ENCODE measurements at places on chromosomes 16 and 17.

DNA sequence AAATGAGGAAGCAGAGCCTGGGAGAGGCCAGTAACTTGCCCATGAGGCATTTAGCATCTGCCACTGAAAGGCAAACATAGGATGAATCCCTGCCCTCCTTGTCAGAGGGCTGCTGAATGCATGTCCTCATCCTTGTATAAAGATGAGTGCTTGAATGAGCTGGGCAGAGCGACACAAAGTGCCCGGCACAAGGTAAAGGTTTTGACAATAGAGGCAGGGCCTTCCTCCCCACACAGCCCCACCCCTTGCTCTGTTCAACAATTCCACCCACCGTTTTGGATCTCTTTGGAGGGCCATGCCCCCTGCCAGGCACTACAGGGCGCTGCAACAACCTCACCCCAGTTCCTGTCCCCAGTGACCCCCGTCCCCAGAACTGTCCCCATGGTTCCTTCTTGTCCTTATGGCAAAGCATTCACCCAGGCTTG is 1.4 kb upstream of the KRT19 start:
- no peak for DNase-seq

- DNase-seq = no peak
Measured at GRCh38 chr16:82533189-82533588, 93.6 kb upstream of the CDH13 start.

DNA sequence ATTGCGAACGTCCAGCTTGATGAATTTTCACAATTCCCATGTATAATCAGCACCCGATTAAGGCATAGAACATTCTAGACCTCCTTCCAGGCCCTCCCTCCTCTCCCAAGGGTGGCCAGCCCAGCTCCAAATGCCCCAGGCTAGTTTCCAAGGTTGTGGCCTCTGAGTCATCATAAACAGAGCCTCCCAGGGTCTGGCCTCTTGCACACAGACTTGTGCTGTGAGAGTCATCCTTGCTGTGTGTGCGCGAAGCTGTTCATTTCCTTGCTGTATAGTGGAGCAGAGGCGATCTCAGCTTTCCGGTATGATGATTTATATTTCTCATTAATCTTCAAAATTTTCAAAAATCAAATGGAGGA is 20.5 kb upstream of the JPH3 start:
- DNase-seq = peak; percentile 95

DNA sequence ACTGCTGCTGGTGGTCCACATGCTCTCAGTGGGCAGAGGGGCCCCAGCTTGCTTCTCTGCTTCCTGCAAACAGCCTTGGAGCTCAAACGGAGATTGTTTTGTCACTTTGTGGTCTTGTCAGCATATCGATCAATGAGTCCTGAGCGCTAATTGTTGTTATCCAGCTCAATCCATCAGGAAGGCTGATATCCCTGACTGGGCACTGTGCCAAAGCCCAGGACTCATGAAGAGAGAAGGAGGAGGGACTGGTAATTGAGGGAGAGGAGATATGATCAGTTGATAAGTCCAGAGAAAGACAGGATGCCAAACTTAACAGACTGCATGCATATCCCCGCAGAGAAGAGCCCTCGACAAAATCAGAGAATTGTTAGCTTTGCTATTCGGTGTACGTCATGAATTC is 58.6 kb upstream of the DNAH9 start:
- no peak for DNase-seq

GRCh38 chr16:66512272-66513110 is 37.4 kb downstream of the TK2 start:
- DNase-seq = no peak

DNA sequence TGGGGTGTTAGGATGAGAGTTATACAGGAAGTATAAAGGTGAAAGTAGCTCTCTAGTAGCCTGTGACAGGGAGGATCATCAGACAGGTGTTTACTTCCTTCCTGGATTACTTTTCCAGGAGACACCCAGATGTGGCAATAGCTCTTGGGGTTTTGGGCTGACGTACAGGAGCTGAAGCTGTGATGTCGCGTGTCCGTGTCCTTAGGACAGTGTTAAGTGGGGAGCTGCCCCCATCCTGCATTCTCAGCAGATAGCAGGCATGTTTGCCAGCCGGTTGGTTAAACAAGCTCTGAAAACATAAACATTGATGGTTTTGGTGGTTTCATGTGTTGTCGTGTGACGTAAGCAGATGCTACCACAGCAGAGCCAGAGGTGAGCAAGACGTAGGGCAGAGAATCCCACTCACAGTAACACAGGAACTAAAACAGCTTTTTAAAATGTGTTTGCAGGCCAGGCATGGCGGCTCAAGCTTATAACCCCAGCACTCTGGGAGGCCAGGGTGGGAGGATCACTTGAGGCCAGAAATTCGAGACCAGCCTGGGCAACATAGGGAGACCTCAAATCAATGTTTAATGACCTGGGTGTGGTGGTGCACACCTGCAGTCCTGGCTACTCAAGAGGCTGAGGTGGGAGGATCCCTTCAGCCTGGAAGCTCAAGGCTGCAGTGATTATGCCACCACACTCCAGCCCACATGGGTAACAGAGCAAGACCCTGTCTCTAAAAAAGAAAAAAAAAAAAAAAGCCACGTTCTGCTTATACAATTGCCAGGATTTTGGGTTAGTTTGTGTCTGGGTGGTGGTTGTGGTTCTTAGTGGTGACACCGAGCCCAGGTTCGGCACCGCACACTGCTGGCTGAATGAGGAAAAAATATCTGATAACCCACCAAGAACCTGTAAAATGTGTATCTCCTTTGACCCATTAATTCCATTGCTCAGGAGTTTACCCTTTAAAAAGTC is 18.2 kb upstream of the IL17C start:
- peak; percentile 89 for DNase-seq

DNA sequence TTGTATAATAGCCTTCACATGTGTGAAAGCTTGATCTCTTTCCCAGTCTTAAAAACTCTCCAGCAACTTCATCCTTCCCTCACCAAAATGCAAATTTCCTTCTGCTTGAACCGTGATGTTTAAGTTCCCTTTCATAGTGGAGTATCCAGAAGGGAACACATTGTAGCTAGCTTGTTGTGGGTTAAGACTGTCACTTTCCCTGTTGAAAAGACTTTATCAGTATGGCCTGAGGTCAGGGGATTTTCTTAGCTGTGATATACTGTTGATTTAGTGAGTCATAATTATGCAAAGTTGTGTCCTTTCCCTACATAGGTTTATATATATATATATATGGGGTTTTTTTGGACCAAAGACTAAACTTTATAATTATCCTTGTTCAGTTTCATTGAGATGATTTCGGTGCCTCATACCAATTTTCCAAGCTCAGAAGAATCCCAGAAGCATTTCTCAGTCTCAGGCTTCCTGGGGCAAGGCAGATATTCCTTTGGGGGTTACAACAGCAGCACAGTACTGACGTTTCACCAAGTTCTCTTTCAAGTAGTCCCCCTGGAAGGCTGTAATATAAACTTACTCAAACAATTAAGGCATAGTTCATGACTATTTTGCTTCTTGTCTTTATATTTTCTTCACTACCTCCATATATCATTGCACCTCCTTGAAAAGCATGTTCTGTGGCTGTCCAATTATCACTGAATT is 35.7 kb downstream of the ESRP2 start:
- no peak for DNase-seq

- DNase-seq = no peak
Measured at GRCh38 chr17:44230140-44230539, 10.7 kb upstream of the UBTF start.

GRCh38 chr17:58665946-58666857 is 25.6 kb downstream of the TEX14 start:
- DNase-seq = no peak

GRCh38 chr16:80480664-80481063 is 60.1 kb upstream of the DYNLRB2 start:
- no peak for DNase-seq

DNA sequence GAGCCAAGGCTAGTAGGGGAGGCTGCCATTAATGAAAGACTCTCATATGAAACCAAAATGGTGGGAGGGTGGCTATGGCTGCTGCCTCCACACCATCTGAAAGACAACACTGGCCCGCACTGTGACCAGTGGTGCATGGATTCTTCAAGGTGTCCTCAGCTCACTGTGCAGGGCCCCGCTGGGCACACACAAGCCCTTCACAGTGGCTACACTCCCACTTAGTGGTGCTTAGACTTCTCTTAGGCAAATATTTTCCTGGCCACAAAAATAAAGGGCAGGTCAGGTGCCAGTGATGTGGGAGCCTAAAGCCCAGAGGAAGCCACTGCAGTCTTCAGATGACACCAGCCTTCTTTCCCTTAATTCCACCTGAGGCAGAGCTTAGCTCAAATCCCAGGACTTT is 38.1 kb upstream of the IRX3 start:
- no peak for DNase-seq

DNA sequence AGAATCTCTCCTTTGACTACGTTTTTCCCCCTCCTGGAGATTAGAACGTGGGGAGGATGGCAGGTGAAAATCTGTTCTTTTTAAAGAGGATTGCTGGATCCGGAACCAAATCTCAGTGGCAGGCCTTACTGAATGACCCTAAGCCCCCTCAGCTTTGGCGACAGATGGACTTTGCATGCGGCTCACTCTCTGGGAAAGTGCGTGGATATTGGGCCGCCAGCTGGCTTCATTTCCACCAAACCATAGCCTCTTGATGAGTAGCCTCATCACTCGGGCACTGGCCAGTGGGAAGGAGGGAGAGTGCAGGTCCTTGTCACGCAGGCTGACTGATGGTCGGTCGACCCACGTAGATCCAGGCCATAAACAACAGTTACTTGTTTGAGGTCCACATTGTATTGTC is 31.3 kb upstream of the CCDC182 start:
- DNase-seq = no peak

GRCh38 chr16:86512301-86512859 is 2.1 kb downstream of the FOXF1 start:
- no peak for DNase-seq

- no peak for DNase-seq
Measured at GRCh38 chr16:48632137-48632774, 22.3 kb upstream of the N4BP1 start.

GRCh38 chr16:69767459-69768229 is 5.5 kb downstream of the WWP2 start:
- DNase-seq = no peak

- DNase-seq = no peak
Measured at GRCh38 chr16:79639576-79640311, 39.2 kb upstream of the MAF start.

DNA sequence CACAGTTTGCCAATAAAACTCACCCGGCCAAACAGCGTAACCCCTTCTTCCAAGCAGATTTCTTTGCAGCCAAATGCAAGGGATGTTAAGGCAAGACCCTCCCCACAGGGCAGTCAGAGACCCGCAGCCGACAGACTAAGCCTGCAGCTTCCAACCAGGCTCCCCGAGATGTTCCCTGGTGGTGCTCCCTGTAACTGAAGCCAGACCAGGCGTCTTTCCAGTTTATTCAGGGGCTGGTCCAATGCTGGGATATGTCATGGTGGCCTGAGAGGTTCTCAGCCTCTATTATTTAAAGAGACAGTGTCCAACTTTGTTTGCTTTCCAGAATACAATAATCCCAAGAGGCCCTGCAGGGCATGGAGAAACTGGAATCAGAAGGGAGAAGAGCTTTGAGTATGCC is at the start of gene PMP22:
Gene PMP22, minus strand, starts transcription at position 196 of the 400 bp plus-strand sequence. CDS start 4,599 bp downstream, outside the sequence.
- no peak for DNase-seq

DNA sequence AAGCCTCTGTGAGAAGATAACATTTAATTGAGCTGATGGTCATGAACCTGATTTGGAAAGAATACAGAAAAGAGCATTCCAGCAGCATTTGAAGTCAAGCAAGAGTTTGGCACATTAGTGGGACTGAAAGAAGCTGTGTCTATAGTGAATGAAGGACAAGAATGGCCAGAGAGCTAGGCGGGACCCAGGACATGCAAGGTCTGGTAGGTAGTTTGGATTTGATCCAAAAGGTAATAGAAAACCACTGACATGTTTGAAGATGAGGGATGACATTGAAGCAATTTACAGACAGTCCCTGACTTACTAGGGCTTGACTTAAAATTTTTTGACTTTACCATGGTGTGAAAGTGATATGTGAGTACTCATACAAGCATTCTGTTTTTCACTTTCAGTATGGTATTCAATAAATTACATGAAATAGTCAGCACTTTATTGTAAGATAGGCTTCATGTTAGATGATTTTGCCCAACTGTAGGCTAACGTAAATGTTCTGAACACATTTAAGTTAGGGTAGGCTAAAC is 7.6 kb downstream of the CYB5B start:
- DNase-seq = no peak

- no peak for DNase-seq
Measured at GRCh38 chr16:83963277-83964119, 4.5 kb upstream of the NECAB2 start.

DNA sequence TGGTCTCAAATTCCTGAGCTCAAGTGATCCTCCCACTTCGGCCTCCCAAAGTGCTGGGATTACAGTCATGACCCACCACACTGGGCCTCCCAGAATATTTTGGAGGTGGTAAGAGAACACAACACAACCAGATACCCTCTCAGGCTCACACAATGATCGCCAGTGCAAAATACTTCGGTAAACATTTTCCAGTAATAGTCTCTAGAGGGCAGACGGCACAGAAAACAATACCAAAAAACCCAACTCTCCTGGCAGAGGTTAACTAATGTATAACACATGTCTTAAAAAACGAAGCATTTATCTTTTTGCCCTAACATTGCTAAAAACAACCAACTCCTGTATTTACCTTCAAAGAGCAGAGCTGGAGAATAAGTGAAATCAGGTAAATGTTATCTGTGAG is 10.5 kb downstream of the NUFIP2 start:
- DNase-seq = no peak

- no peak for DNase-seq
Measured at GRCh38 chr17:37142294-37142896, 193.6 kb downstream of the AATF start.

GRCh38 chr17:47973541-47973940 is 2.6 kb downstream of the CDK5RAP3 start:
- DNase-seq = no peak

DNA sequence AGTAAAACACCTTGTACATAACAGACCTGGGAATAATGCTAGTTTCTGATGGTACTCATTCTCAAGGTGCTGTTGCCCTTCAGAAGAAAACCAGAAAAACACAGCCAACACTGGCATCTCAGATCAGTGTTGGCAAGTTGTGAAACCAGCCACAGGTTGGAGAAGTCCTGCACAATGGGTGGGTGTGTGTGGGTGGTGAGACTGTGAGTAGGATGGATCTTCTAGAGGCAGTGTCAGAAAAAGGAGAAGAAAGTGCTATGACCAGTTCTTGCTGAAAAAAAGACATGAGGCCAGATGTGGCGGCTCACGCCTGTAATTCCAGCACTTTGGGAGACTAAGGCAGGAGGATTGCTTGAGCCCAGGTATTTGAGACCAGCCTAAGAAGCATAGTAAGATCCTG is 35.2 kb upstream of the SMIM36 start:
- no peak for DNase-seq

GRCh38 chr17:48553190-48553547 is 8.3 kb upstream of the HOXB2 start:
- no peak for DNase-seq

GRCh38 chr17:41869426-41869825 is 4.2 kb upstream of the KLHL11 start:
- no peak for DNase-seq

GRCh38 chr17:72008236-72008876 is 112.5 kb upstream of the SOX9 start:
- no peak for DNase-seq

GRCh38 chr16:17017442-17017841 is 453.3 kb downstream of the XYLT1 start:
- no peak for DNase-seq

Measured in AG04450 (cell line).